PC-3 (cell line): ENCODE measurements at places on chromosomes 6 and 20. TPM values are rescaled to one million over a fixed set of nuclear protein-coding genes. Genes with fewer than 3 reads are reported as not detected.

DNA sequence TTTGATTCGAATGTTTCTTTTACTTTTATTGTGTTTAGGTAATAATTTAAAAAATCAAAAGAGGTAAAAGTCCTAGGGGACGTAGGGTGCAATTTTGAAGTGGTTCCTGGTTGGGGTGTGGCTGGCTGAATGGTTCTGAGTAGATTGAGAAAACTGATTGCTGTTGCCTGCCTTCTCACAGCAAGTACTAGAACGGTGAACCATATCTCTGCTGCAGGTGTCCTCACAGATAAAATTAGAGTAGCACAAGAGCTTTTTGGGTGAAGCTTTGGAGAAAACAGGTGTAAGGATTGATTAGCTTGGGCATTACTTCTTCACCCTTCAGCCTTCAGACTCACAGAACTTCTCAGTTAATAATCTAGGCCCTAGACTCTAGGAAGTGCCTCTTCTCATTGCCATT lies 19.8 kb upstream of the GJA10 start:
- no peak overlapping the region for H3K27ac ChIP-seq
- peaks cover 6% of the 10 kb centered on the region for H3K36me3 ChIP-seq
- no peaks in the 10 kb centered on the region for H3K4me1 ChIP-seq
- no peaks in the 10 kb centered on the region for H3K27me3 ChIP-seq
- no peak for DNase-seq

DNA sequence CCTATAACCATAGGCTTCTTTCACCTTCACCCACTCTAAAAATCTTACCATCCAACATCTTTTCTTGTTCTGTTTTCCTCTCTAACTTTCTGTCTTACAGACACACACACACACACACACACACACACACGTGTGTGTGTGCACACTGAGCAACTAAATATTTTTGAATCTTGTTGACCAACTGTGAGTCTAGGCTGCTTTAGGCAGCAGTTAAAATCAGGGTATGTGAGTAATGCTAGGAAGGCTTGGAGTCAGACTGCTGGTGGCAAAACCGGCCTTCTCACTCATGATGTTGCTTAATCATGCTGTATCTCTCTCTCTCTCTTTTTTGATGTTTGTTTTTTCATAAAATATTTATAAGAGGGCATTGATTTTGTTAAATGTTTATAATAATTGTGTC lies 103.1 kb upstream of the TBX18 start:
- H3K36me3 ChIP-seq, result no peaks in the 10 kb centered on the region
- H3K4me1 ChIP-seq, result no peaks in the 10 kb centered on the region
- H3K27ac ChIP-seq, result no peak overlapping the region
- peak; percentile 5 for DNase-seq
- H3K4me3 ChIP-seq, result no peak overlapping the region
- H3K27me3 ChIP-seq, result peaks cover 3% of the 10 kb centered on the region; the same call in 1 of the 2 replicates

DNA sequence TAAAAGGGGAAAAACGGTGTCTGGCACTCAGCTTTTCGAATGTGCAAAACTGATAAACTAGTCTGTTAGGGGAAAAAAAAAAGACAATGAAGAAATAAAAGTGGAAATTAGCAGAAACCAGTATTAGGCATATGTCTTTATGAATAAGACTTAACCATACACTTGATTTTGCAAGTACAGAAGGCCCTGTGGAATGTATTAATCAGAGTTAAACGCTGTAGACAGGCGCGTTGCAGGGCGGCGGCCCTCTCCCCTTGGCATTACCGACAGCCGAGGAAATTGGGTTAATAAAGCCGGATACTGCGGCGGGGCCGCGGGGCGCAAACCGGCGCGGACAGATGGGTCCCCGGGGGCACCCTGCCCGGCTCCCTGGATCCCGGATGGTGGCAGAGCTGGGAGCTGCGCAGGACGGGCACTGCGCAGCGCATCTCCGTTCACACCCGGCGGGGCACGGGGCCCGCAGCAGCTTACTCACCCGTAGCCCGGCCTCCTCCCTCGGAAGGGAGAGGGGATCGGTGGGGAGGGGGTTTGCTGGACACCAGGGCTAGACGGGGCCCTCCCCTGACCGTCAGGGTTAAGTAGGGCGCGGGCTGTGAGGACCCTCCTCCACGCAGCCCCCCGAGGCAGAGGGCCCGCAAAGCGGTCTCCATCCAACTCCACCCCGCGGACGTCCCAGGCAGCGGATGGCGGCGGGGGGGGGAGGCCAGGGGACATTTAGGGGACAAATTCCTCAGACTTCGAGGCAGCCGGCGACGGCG lies 2.0 kb downstream of the BHLHE23 start:
- H3K36me3 ChIP-seq, result no peaks in the 10 kb centered on the region
- no peak overlapping the region for H3K27ac ChIP-seq
- no peak overlapping the region for H3K4me3 ChIP-seq
- no peak for DNase-seq

GRCh38 chr6:36381502-36382389 lies 5.7 kb downstream of the ETV7 start:
- H3K27ac ChIP-seq, result no peak overlapping the region
- H3K27me3 ChIP-seq, result peaks cover 7% of the 10 kb centered on the region
- no peak for DNase-seq
- H3K4me1 ChIP-seq, result peaks cover 12% of the 10 kb centered on the region

Gene BCAS1
- total RNA-seq, result 0.18 and 0.35 TPM in 2 replicates

DNA sequence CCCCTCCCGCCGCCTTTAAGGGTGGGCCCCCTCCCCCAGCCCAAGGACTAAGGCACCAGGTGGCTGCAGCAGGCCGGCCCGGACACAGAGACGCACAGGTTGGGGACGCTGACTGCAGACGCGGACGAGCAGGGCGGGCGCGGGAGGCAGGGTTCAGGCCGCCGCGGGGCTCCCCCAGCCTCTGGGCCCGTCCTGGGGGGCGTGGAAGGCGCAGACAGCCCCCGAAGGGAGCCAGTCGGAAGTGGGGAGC lies 9.3 kb downstream of the DUSP15 start:
- no peak overlapping the region for H3K27ac ChIP-seq
- peaks cover 18% of the 10 kb centered on the region for H3K27me3 ChIP-seq
- peaks cover 6% of the 10 kb centered on the region for H3K4me1 ChIP-seq

DNA sequence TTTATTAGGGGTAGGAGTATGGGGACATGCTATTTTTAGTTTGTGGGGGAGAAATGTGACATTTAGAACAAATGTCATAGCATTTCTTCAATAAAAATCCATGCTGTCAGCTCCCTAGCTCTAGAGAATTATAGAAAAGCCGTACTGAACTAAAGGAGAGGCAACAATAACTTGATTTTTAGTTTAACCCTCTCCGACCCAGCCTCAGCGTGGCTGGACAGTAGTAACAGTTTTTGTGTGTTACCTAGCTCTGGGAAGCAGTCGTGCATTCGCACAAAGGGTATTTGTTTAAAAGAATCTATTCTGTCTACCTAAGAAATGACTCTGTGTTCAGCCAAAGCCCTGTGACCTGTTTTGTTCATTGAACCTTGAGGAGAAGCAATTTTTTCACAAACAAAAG lies 442.4 kb upstream of the SOX4 start:
- H3K4me3 ChIP-seq, result no peak overlapping the region
- no peak overlapping the region for H3K27ac ChIP-seq
- H3K27me3 ChIP-seq, result no peaks in the 10 kb centered on the region
- DNase-seq, result no peak
- H3K4me1 ChIP-seq, result peaks cover 9% of the 10 kb centered on the region
- no peaks in the 10 kb centered on the region for H3K36me3 ChIP-seq

Gene MYLK4
- total RNA-seq, result 0.11 and 0.23 TPM in 2 replicates

GRCh38 chr6:97394160-97394748 lies 111.2 kb upstream of the MMS22L start:
- peaks cover 18% of the 10 kb centered on the region for H3K27me3 ChIP-seq
- DNase-seq, result peak; percentile 77
- no peaks in the 10 kb centered on the region for H3K4me1 ChIP-seq
- H3K36me3 ChIP-seq, result no peaks in the 10 kb centered on the region; the same call in 1 of the 2 replicates
- no peak overlapping the region for H3K27ac ChIP-seq

Gene SLC17A1
- not detected in 2 replicates for total RNA-seq

DNA sequence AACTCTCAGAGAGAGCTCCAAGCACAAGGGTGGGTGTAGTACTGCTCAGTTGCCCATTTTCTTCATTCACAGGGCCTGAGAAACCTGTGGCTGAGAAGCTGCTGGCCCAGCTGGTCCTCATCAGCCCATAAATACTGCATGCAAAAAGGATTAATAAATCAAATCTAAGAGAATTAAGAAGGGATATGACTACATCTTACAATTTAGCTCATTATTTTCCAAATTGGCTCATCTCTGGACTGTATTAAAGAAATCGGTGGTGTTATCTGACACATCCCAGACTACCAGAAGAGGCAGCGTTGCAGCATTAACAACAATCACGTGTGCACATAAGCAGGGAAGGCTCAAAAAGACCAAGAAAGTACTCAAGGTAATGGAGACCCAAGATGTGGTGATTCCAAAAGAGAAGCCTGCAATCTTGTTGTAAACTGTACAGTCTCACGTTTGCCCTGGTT lies 90.7 kb downstream of the CD24 start:
- DNase-seq, result peak; percentile 36
- H3K4me1 ChIP-seq, result peaks cover 37% of the 10 kb centered on the region
- no peaks in the 10 kb centered on the region for H3K36me3 ChIP-seq
- H3K27me3 ChIP-seq, result no peaks in the 10 kb centered on the region
- H3K27ac ChIP-seq, result no peak overlapping the region

GRCh38 chr6:39327507-39327906 lies 5.0 kb upstream of the KCNK16 start:
- no peaks in the 10 kb centered on the region for H3K4me1 ChIP-seq
- no peaks in the 10 kb centered on the region for H3K36me3 ChIP-seq
- H3K4me3 ChIP-seq, result no peak overlapping the region
- H3K27ac ChIP-seq, result no peak overlapping the region
- H3K27me3 ChIP-seq, result peaks cover 36% of the 10 kb centered on the region

DNA sequence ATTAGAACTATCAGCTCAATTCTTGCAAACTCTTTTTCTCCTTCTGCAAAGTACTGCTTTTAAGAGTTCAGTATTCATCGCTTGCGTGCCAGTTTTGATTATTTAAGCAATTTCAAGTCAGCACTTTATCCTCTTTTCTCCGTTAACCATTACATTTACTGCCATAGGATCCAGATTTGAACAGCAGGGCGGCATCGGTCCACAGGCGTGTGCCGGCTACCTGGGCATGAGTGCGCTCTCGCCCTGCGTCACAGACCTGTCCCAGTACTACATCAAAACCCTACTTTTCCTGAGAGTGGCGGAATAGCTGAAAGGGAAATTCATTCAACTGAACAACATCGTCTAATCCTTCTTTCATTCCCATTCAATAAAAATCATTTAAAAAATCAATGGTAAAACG lies 53.4 kb downstream of the MYLK4 start:
- no peaks in the 10 kb centered on the region for H3K4me1 ChIP-seq
- H3K27ac ChIP-seq, result no peak overlapping the region
- no peaks in the 10 kb centered on the region for H3K27me3 ChIP-seq
- no peaks in the 10 kb centered on the region for H3K36me3 ChIP-seq
- no peak overlapping the region for H3K4me3 ChIP-seq
- no peak for DNase-seq

- no peak overlapping the region for H3K4me3 ChIP-seq
- no peaks in the 10 kb centered on the region for H3K36me3 ChIP-seq
- no peak overlapping the region for H3K27ac ChIP-seq
- peaks cover 12% of the 10 kb centered on the region for H3K4me1 ChIP-seq
Observed at GRCh38 chr6:20633566-20634340, 99.5 kb downstream of the CDKAL1 start.

Gene CALHM6
- not detected in 2 replicates for total RNA-seq

DNA sequence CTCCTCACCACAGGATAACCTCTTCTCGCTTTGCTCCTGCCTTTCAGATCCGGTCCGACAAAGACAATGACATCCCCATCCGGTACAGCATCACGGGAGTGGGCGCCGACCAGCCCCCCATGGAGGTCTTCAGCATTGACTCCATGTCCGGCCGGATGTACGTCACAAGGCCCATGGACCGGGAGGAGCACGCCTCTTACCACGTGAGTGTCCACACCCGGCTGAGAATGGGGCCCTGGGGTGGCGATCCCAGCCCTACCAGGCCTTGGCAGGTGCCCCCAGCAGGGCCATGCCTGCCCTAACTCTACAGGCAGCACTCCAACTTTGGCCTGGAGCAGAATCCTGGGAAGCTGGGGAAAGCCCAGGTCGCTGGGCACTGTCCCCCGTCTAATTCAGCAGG lies 221.1 kb downstream of the TAF4 start:
- no peaks in the 10 kb centered on the region for H3K4me1 ChIP-seq
- peaks cover 88% of the 10 kb centered on the region for H3K27me3 ChIP-seq
- no peak overlapping the region for H3K4me3 ChIP-seq
- no peak overlapping the region for H3K27ac ChIP-seq
- H3K36me3 ChIP-seq, result no peaks in the 10 kb centered on the region
- no peak for DNase-seq

- peak; percentile 41 for DNase-seq
- peak overlapping the region; percentile 6; the same call in 1 of the 2 replicates for H3K27ac ChIP-seq
- no peak overlapping the region for H3K4me3 ChIP-seq
- peaks cover 5% of the 10 kb centered on the region; the same call in 1 of the 2 replicates for H3K36me3 ChIP-seq
- H3K4me1 ChIP-seq, result peaks cover 51% of the 10 kb centered on the region
Observed at GRCh38 chr20:58626051-58626450, 25.0 kb upstream of the STX16 start.

Gene PI16
- total RNA-seq, result 0.07 TPM in 1 of 2 replicates, not detected in the other

GRCh38 chr6:41182069-41183034 lies 18.6 kb downstream of the TREML2 start:
- no peaks in the 10 kb centered on the region for H3K36me3 ChIP-seq
- H3K27me3 ChIP-seq, result peaks cover 40% of the 10 kb centered on the region
- DNase-seq, result peak; percentile 62

DNA sequence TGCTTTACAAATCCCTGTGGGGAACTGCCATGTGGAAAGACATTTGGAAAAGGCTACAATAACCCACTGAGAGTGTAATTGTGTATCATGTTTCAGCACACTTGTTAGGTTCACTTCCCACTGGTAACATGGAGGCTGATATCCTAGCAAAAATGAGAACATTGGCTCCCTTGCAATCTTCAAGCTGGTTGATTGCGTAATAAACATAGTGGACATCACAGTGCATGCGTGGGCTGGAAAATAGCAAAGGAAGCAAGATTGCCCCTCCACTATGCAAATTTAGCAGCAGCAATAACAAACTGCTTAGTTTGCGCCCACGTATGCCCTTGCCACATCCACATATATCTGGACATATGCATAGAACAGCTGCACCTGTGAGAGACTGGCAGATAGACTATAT lies 410.2 kb downstream of the MEI4 start:
- no peak for DNase-seq
- H3K36me3 ChIP-seq, result no peaks in the 10 kb centered on the region
- H3K4me3 ChIP-seq, result no peak overlapping the region

Gene ELOVL2
- 0.91 and 1.8 TPM in 2 replicates for total RNA-seq

DNA sequence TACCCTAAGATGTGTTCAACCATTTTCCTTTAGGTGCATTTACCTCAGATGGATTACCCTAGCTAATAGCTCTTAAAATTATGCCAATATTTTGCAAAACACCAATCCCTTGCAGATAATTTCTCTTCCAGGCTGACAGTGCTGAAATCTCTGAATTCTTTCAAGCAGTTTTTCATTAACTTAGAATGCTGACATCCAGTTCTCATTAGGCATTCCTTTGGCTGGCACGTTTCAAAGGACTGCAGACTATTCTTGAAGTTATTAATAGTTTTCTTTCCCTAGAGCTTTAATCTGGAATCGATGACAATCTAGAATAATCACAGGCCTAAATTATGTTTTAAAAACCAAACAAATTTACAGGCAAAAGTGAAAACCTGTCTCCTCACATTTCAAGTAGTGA lies 68.3 kb downstream of the SMLR1 start:
- no peak overlapping the region for H3K4me3 ChIP-seq
- H3K27me3 ChIP-seq, result no peaks in the 10 kb centered on the region
- no peaks in the 10 kb centered on the region for H3K36me3 ChIP-seq
- DNase-seq, result no peak

- peaks cover 27% of the 10 kb centered on the region for H3K4me1 ChIP-seq
- peak overlapping the region; percentile 9 for H3K27ac ChIP-seq
- DNase-seq, result peak; percentile 89
- H3K27me3 ChIP-seq, result no peaks in the 10 kb centered on the region
Observed at GRCh38 chr6:28944412-28944865, 20.7 kb upstream of the TRIM27 start.
